ENCODE measurements at places on chromosomes 7 and 10.
A peak's percentile ranks its signal among the peaks of the same experiment; 100 is the strongest.

GRCh38 chr7:83276250-83276649 lies 113.6 kb upstream of the PCLO start:
- no peak for DNase-seq

GRCh38 chr10:8951440-8952089 lies 897.1 kb downstream of the GATA3 start:
- DNase-seq: no peak

- DNase-seq: no peak
Measured at GRCh38 chr7:77606562-77606961, 69.5 kb downstream of the PTPN12 start.

- DNase-seq: peak; percentile 50
Measured at GRCh38 chr7:158371856-158372255, 215.8 kb downstream of the PTPRN2 start.

DNA sequence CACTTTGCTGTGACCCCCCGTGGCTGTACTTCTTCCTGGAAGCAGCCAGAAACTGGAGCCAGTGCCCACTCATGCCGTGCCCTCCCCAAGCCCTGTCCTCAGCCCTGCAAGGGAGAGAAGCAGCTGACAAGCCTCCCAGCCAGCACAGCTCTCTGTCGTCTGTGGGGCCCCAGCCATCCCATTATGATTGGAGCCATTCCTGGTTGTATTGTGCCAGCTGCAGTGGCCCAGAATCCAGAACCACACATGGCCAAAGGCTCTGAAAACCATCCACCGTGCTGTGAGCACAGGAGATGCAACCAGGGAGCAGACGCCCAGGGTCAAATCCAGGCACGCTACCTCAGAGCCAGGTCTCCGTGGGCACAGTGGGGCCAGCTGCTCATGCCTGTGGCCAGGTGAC lies 18.7 kb downstream of the GRID2IP start:
- DNase-seq: no peak

- DNase-seq: no peak
Measured at GRCh38 chr7:22025983-22026382, 80.3 kb upstream of the CDCA7L start.

- no peak for DNase-seq
Measured at GRCh38 chr7:140079121-140079536, 16.4 kb upstream of the PARP12 start.

DNA sequence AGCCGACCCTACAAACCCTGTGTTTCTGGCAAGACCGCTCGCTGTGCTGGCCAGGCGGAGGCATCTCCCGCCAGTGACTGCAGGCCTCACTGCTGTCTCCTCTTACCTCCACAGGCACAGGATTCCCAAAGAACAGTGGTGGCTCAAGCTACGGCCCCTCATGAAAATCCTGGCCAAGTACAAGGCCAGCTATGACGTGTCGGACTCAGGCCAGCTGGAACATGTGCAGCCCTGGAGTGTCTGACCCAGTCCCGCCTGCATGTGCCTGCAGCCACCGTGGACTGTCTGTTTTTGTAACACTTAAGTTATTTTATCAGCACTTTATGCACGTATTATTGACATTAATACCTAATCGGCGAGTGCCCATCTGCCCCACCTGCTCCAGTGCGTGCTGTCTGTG lies 36.2 kb downstream of the PITRM1 start:
- no peak for DNase-seq

DNA sequence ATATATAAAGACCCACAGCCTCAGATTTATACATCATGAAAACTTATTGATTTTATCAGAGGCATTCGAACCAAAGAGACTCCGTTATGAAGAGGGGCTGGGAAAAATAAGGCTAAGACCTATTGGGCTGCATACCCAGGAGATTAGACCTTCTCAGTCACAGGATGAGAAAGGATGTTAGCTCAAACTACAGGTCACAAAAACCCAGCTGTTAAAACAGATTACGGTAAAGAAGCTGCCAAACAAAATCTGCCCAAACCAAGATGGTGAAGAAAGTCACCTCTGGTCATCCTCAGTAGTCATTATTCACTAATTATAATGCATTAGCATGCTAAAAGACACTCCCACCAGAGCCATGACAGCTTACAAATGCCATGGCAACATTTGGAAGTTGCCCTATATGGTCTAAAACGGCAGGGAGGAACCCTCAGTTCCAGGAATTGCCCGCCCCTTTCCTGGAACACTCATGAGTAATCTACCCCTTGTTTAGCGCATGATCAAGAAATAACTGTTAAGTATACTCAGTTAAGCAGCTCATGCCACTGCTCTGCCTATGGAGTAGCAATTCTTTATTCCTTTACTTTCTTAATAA lies 362.5 kb upstream of the PCDH15 start:
- no peak for DNase-seq

DNA sequence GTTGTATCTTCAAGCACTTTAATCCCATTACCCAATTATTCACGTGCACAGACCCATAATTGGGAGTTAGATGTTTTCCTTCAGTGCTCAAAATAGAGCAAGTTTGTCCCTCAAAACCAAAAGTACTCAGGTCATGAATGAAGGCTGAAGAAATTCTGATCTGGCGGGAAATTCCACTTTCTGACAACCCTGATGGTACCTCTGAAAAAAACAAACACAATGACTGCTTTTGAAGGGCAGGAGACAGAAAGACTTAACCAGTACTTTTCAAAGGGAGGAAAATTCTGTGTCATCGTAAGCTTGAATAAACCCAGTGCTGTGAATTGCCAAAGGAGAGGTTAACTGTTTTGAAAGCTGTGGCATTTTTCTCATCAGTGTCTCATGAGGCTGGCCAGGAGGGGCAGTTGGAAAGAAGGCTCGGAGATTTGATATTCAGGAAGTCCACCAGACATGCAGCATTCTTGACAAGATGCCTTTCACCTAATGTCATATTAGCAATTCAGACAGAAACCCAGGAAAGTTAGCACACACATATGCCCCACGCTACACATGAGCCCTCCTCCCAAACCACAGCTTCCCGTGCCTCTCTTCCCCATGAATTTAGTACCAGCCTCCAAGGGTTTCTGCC lies 347.0 kb downstream of the KCNMA1 start:
- no peak for DNase-seq

DNA sequence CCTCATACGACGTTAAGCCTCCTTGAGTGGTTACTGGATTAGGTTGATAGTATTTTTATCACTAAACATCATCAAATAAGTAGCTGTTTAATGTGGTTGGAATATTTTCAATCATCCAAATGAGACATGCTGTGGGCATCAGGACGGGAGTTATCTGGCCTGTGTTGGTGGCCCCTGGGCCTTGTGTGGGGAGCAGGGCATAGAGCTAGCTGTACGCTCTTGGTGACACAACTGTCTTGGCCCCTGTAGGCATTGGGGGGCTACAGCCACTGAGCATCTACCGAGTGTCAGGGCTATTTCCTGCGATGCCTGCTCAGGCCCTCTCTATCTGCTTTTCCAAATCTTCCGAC lies 28.3 kb downstream of the BAG3 start:
- DNase-seq: no peak

DNA sequence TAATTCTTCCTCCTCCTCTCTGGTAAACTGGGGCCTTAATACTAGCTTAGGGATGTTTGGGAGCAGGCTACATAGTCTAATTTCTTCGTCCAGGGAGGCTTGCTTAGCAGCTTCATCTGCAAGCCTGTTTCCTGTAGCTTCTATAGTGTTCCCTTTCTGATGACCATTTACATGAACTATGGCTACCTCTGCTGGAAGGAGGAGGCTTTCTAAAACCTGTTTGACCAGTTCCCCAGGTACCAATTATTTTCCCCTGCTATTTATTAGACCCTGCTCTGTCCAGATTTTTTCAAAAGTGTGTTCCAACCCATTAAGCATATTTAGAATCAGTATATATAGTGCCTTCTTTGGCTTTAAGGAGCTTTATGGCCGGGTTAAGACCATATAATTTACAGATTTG lies 38.8 kb upstream of the DNAH11 start:
- no peak for DNase-seq

GRCh38 chr7:98930464-98930863 lies 52.1 kb downstream of the TRRAP start:
- no peak for DNase-seq

GRCh38 chr7:53806119-53806518 lies 736.1 kb upstream of the VSTM2A start:
- DNase-seq: no peak

- no peak for DNase-seq
Measured at GRCh38 chr10:10684972-10685371, 332.7 kb upstream of the CELF2 start.

DNA sequence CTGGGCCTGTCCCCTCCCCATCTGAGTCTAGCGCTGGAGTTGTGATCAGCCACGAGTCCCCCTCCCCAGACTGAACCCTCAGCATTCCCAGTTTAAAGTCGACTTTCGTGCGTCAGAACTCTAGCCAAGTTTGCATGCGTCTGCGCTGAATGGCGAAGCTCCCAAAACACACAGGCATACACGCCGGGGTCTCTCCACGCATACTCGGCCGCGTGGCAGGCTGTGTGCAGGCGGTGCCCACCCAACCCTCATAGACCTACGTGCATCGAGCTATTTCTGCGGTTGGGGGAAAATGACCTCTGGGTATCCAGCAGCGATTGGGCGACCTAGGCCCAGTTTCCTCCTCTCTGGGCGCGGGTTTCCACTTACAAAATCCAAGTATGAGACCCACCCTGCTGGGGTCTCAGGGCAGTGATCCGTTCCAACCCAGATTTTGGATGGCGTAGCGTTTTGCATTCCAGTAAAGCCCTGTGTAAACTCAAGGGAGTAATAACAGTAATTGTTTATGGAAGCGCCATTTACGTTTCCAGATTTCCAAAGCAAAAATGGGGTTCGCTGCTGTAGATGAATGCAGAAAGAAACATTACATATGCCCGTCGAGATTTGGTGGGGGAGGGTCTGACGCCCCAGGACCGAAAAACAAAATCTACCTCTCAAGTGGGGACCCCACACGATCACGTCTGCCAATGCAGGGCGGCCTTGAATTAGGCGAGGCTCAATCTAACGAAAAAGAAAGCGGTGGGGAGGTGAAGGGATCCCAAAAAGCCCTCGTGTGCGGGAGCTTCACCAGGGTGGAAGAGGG lies 2.0 kb upstream of the HMX3 start:
- no peak for DNase-seq

- DNase-seq: peak; percentile 76
Measured at GRCh38 chr7:2468227-2468626, 8.0 kb downstream of the GRIFIN start.

GRCh38 chr10:96695366-96695765 lies 24.9 kb downstream of the PIK3AP1 start:
- DNase-seq: no peak

- DNase-seq: peak; percentile 62
Measured at GRCh38 chr7:129780974-129781927, 169.7 kb downstream of the NRF1 start.

DNA sequence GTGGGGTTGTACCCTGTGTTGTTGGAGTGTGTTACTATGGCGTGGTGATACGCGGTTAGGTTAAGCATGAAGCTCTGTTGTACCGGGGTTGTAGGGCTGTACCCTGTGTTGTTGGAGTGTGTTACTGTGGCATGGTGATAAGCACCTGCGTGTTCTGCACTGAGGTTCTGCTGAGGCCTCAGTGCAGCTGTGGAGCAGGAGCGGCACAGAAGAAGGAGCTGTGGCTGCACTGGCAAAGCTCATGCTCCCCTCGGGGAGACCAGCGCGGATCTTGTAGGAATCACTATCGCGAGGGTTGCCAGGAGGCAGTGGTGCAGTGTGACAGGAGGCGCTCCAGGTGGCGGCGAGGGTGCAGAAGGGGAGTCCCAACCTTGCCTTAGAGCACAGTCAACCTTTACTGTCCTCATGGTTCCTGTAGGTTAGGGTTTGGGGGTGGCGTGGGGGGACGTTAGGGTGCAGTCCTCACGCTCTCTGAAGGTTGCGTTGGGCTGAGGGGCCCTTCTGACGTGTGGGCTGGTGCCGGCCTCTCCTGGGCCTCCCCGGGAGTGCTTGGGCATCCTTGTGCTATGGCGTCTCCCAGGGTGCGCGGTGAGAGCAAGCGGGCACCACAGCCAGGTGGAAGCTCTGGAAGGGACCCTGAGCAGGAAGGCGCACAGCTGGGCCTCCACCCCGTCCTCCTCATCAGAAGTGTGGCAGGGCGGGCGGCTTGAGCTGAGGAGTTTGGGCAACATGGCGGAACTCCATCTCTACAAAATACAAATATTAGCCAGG lies 11.0 kb downstream of the DYNC2I1 start:
- DNase-seq: no peak

DNA sequence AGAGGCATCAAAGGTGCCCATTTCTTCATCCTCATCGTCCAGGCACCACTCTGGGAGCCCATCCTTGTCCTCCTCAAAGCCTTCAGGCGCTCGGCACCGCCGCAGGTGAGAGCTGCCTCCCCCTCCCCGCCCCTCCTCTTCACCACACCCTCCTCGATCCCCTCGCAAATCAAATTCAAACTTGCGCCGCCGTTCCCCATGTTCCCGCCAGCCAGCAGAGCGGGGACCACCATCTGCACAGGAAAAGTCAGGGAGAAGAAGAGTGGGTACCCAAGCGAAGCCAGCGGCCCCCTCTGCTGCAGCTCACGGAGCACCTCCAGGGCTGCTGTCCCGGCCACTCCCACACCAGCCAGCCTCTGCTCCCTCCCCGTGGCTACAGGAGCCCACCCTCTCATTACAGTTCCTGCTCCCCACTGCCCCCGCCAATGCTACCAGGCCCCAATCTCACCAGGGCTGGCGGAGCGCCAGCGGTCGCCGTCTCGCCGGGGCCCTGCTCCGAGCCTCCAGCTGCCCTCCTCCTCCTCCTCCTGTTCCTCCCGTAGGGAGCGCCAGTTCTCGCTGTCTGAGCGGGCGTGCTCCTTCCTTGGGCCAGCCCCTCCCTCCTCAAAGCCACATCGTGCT lies 7.7 kb downstream of the GIGYF1 start:
- no peak for DNase-seq

DNA sequence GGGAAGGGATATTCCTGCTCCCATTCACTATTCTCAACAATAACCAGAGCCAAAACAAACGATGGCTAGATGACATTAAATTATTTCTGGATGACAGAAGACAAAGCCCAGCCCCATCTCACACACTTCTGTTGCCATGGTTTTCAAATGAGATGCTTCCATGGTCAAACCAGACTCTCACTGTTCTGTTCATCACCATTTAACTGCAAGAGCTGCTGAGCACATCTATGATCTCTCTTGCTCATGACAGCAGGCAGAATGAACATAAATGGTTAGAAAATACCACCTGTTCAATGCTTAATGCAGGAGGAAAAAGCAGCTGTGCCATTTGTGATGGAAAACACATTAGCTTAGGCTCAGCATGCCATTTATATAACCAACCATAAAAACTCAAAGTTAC lies 758.6 kb upstream of the ZWINT start:
- DNase-seq: no peak

GRCh38 chr10:79979310-79979975 lies 30.5 kb upstream of the SFTPD start:
- no peak for DNase-seq

- DNase-seq: no peak
Measured at GRCh38 chr10:22824520-22824919, 103.3 kb upstream of the ARMC3 start.

DNA sequence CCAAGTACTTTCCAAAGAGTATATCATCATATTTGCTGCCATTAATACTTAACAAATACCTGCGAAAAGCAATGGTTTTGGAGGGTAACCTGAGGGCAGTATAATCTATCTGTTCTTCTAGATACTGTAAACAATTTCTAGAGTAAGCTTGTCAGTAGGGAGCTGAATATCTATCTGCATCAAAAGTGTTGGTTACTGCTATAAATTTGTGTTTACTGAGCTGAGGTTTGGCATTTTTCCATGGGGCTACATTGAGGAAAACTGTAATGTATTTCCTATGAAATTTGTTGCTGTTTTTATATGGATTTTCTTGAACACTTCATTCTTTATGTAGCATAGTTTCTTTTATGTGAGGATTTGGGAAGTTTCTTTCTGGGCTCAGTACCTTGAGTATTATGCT lies 913.4 kb downstream of the CNTNAP2 start:
- no peak for DNase-seq
